Esophagus muscularis mucosa (tissue), 4 donors: ENCODE measurements at places on chromosomes 12 and 14. TPM values are rescaled to one million over a fixed set of nuclear protein-coding genes. Genes with fewer than 3 reads are reported as not detected.

DNA sequence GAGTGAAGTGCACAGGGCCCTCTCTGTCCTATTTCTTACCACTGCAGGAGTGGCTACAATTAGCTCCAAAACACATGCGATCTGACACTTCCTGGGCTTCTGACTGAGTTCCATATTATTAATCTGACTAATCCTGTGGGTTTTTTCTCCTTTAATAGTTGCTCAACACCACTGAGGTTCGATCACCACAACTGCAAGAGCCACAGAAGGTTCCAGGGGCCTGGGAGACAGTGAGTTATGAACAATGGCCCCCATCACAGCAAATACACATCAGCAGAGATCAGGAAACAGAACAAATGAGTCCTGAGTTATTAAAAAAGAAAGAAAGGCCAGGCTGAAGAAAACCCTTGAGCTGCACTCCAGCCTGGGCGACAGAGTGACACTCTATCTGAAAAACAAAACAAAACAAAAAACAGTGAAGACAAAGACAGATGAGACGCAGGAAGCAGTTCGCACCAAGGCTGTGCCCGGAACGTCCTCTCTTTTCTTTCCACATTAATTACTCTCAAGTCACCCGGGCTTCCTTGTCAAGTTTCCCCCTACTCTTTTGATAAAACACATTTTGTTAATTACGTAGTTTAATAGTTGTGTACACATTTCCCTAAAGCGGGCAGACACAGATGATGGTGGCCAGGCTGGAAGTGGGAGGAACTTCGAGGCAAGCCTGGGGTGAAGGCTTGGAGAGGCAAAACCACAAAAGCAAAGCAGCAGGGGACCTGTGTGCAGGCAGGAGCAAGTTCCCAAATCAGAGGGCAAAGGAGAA lies 42.7 kb downstream of the CDC42BPB start:
- H3K36me3 ChIP-seq = peaks cover 27% of the 10 kb centered on the region
- no peaks in the 10 kb centered on the region for H3K27me3 ChIP-seq
- peaks cover 67% of the 10 kb centered on the region for H3K4me1 ChIP-seq
- no peak overlapping the region for H3K27ac ChIP-seq
- no peak overlapping the region for H3K4me3 ChIP-seq
- DNase-seq = no peak

DNA sequence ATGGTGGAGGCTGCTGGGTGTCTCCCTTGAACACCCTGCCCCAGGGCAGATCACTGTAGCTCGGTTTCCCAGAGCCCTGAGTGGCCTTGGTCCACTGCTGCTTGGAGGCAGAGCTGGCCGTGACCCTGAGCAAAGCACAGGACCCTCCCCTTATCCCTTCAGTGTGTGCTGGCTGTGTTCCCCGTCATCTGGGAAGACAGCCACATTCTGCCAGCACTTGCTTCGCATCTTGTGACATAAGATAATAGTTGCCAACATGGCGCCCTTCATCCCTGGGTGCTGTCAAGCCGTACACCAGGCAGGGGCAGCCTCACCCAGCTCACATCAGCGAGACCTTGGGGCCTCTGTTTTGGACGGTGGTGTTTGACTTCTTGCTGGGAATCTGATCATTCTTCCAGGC lies 12.1 kb upstream of the ALDH2 start:
- H3K27ac ChIP-seq = no peak overlapping the region
- H3K36me3 ChIP-seq = no peaks in the 10 kb centered on the region
- DNase-seq = no peak
- H3K27me3 ChIP-seq = no peaks in the 10 kb centered on the region
- H3K4me1 ChIP-seq = peaks cover 26% of the 10 kb centered on the region

DNA sequence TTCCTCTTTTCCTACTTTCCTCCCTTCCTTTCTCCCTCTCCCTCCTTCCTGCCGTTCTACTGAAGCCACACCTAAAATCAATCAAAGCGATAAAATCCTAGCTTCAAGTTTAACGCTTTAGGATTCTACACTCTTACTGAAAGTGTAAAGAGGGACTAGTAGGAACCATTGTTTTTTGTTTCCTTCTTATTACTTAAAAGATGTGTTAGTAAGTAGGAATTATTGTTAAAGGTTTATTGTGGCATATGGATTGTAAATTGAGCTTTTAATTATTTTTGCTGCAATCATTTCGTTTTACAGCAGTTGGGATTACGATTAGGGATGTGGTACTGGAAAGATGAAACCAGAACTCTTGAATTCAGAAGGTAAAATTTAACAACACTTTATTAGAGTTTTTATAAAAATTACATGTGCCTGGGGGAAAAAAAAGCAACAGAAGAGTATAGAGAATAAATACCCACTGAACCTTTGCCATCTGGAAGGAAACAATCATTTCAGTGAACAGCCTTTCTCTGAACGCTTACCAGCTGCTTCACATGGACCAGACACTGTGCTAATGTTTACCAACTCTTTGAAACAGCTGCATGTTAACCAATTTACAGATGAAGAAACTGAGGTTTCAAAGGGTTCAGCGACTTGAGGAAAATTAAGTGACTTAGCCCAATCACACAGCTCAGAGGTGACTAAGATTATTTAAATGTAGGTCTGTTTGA lies 1.0 kb downstream of the PPP1R36 start:
- peaks cover 4% of the 10 kb centered on the region for H3K27me3 ChIP-seq
- H3K27ac ChIP-seq = peak overlapping the region; percentile 63
- DNase-seq = no peak
- peak overlapping the region; percentile 54 for H3K4me3 ChIP-seq
- no peaks in the 10 kb centered on the region for H3K36me3 ChIP-seq

GRCh38 chr14:100677554-100678468 lies 48.9 kb upstream of the DLK1 start:
- no peak for DNase-seq
- H3K4me3 ChIP-seq = no peak overlapping the region
- peaks cover 48% of the 10 kb centered on the region for H3K4me1 ChIP-seq
- H3K36me3 ChIP-seq = no peaks in the 10 kb centered on the region

GRCh38 chr14:75277815-75278421 lies 710 bp upstream of the FOS start:
- H3K4me3 ChIP-seq = peak overlapping the region; percentile 84
- H3K4me1 ChIP-seq = peaks cover 63% of the 10 kb centered on the region
- DNase-seq = no peak
- peak overlapping the region; percentile 99 for H3K27ac ChIP-seq

- peaks cover 17% of the 10 kb centered on the region for H3K4me1 ChIP-seq
- no peak overlapping the region for H3K27ac ChIP-seq
- no peak for DNase-seq
- no peaks in the 10 kb centered on the region for H3K27me3 ChIP-seq
- no peak overlapping the region for H3K4me3 ChIP-seq
Observed at GRCh38 chr12:15272376-15272775, 49.9 kb upstream of the PTPRO start.

- H3K4me3 ChIP-seq = no peak overlapping the region
- no peaks in the 10 kb centered on the region for H3K4me1 ChIP-seq
- H3K27ac ChIP-seq = no peak overlapping the region
- no peak for DNase-seq
- no peaks in the 10 kb centered on the region for H3K27me3 ChIP-seq
Observed at GRCh38 chr14:28987516-28987915, 220.9 kb downstream of the FOXG1 start.

DNA sequence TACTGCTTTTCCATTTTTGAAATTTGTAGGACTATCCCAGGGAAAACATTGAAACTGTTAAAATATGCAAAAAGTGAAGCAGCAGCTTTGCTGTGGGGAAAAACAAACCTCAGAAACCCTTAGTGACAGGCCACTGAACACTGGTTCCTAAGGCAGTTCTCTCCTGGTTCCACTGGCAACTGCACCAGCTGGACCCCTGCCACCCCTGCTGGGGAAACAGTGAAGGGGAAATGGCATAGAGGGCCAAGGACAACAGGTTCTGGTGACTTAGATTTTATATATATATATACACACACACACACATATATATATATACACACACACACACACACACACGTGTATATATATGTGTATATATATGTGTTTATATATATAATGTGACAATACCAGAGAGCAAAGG lies 16.2 kb upstream of the KRT7 start:
- H3K27me3 ChIP-seq = no peaks in the 10 kb centered on the region
- no peak overlapping the region for H3K27ac ChIP-seq
- H3K36me3 ChIP-seq = no peaks in the 10 kb centered on the region
- peaks cover 13% of the 10 kb centered on the region for H3K4me1 ChIP-seq

DNA sequence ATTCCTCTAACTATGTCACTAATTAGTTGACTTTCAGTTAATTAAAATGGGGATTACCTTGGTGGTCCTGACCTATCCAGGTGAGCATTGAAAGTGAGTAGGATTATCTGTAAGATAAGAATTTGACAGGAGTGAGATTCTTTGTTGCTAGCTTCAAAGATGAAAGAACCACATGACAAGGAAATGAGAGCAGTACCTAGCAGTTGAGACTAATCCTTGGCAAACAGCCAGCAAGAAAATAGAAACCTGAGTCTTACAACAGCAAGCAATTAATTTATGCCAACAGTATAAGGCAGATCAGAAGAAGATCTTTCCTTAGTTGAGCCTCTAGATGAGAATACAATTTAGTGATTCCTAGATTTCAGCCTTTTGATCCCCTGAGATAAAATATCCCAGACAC lies 1058.4 kb downstream of the LRFN5 start:
- no peak for DNase-seq
- no peak overlapping the region for H3K27ac ChIP-seq
- no peaks in the 10 kb centered on the region for H3K27me3 ChIP-seq
- H3K36me3 ChIP-seq = no peaks in the 10 kb centered on the region
- H3K4me1 ChIP-seq = no peaks in the 10 kb centered on the region

GRCh38 chr14:98186140-98186539 lies 1085.9 kb downstream of the BCL11B start:
- no peak overlapping the region for H3K27ac ChIP-seq
- H3K4me3 ChIP-seq = no peak overlapping the region
- no peaks in the 10 kb centered on the region for H3K27me3 ChIP-seq
- no peaks in the 10 kb centered on the region for H3K36me3 ChIP-seq

- no peak overlapping the region for H3K4me3 ChIP-seq
- no peaks in the 10 kb centered on the region for H3K27me3 ChIP-seq
- H3K4me1 ChIP-seq = no peaks in the 10 kb centered on the region
- no peak for DNase-seq
Observed at GRCh38 chr12:89691659-89692058, 17.0 kb downstream of the ATP2B1 start.

- no peaks in the 10 kb centered on the region for H3K4me1 ChIP-seq
- no peaks in the 10 kb centered on the region for H3K27me3 ChIP-seq
- H3K4me3 ChIP-seq = no peak overlapping the region
- no peak for DNase-seq
- H3K36me3 ChIP-seq = no peaks in the 10 kb centered on the region
Observed at GRCh38 chr12:25135531-25136154, 59.3 kb downstream of the DNAI7 start.

GRCh38 chr14:34055157-34055950 lies 104.5 kb upstream of the EGLN3 start:
- no peaks in the 10 kb centered on the region for H3K27me3 ChIP-seq
- peaks cover 28% of the 10 kb centered on the region for H3K4me1 ChIP-seq
- H3K36me3 ChIP-seq = no peaks in the 10 kb centered on the region
- peak; percentile 5 for DNase-seq
- no peak overlapping the region for H3K27ac ChIP-seq

DNA sequence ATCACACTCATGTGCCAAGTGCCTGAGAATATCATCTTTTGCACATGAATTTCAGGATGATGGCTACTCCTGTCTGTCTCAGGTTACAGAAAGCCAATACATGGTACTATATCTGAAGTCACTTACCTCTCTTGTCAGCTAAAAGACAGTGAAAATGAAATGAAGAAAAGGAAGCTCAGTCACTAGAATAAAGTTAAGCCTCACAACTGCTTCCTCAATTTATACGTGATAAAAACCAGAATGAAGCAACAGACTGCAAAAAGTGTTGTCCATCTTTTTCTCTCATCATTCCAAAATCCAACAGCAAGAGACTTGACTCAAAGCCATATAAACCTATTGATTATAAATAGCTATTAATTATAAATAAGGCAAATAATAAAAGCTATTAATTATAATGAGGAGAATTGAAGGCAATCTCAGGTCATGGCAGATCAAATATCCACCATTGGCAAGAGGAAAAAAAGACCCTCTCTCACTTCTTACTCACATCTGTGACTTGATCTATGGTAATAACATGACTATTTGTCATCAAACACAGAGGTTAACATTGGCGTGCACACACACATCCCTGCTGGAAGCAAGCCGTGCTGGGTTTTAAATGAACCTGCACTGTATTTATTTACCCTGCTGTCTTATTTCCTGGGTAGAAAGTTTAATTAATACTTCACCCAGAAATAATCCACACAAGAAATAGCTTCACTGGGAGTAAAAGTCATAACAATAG lies 10.0 kb downstream of the NIN start:
- no peak overlapping the region for H3K4me3 ChIP-seq
- H3K27me3 ChIP-seq = no peaks in the 10 kb centered on the region
- H3K36me3 ChIP-seq = no peaks in the 10 kb centered on the region
- peaks cover 60% of the 10 kb centered on the region for H3K4me1 ChIP-seq
- DNase-seq = peak; percentile 19

DNA sequence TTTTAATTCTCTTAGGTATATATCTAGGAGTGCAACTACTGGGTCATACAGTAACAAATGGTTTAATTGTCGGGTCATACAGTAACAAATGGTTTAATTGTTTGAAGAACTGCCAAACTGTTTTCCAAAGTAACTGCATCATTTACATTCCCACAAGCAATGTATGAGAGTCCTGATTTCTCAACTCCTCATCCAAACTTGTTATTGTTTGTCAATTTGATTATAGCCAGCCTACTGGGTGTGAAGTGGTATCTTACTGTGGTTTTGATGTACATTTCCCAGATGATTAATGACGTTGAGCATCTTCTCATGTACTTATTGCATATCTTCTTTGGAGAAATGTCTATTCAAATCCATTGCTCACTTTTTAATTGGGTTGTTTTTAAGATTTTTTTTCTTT lies 67.6 kb upstream of the CFL2 start:
- H3K36me3 ChIP-seq = peaks cover 75% of the 10 kb centered on the region
- H3K27ac ChIP-seq = no peak overlapping the region
- no peak overlapping the region for H3K4me3 ChIP-seq
- no peak for DNase-seq

DNA sequence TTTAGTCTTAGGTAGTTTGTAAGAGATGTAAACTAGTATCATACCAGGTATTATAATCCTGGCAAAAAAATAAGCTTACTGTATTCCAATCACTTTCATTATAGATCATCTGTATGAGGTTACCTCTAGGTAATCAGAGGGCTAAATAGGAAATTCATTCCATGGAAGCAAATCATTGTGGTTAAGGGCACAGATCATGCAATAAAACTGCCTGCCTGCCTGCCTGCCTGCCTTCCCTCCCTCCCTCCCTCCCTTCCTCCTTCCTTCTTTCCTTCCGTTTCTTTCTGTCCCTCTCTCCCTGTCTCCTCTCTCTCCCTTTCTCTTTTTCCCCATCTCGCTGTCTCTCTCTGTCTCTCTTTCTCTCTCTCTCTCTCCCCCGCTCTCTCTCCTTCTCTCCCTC lies 3.2 kb upstream of the CLEC9A start:
- no peaks in the 10 kb centered on the region for H3K36me3 ChIP-seq
- H3K4me3 ChIP-seq = no peak overlapping the region
- H3K4me1 ChIP-seq = no peaks in the 10 kb centered on the region
- no peak overlapping the region for H3K27ac ChIP-seq
- H3K27me3 ChIP-seq = no peaks in the 10 kb centered on the region

The HOXC9 gene
- total RNA-seq = not detected

The NOS1 gene
- 3.8 TPM for total RNA-seq

The PAN2 gene
- 31.3 TPM for total RNA-seq

The DLGAP5 gene
- not detected for total RNA-seq

The HCAR2 gene
- total RNA-seq = not detected

The PCED1B gene
- total RNA-seq = 0.99 TPM
